ENCODE measurements at places on chromosomes 16 and 17. TPM values are rescaled to one million over a fixed set of nuclear protein-coding genes. Genes with fewer than 3 reads are reported as not detected.

Gene CBX2
- total RNA-seq, result 83.9 TPM

Gene ZSCAN10
- total RNA-seq, result 209 TPM

Gene CRYBA1
- not detected for total RNA-seq

Gene COX6A2
- total RNA-seq, result not detected

Gene SLC6A4
- total RNA-seq, result not detected

Gene FA2H
- total RNA-seq, result 2.1 TPM

Gene TMEM238L
- total RNA-seq, result not detected

Gene TBC1D3I
- total RNA-seq, result 0.46 TPM

Gene SSH2
- 18.1 TPM for total RNA-seq

Gene OTOP3
- total RNA-seq, result not detected

Gene ASGR1
- 10.8 TPM for total RNA-seq

Gene PPM1E
- total RNA-seq, result 9.4 TPM

Gene NAA38
- total RNA-seq, result 27.0 TPM

Gene TRAPPC2L
- total RNA-seq, result 94.0 TPM

Gene PIGL
- 28.4 TPM for total RNA-seq

Gene DOC2A
- 13.9 TPM for total RNA-seq

Gene COG8
- total RNA-seq, result 55.6 TPM

- no peak for DNase-seq
Observed at GRCh38 chr16:50550035-50550434, 1.8 kb downstream of the NKD1 start.

- no peak for DNase-seq
Observed at GRCh38 chr16:64532117-64532516, 589.7 kb downstream of the CDH11 start.

DNA sequence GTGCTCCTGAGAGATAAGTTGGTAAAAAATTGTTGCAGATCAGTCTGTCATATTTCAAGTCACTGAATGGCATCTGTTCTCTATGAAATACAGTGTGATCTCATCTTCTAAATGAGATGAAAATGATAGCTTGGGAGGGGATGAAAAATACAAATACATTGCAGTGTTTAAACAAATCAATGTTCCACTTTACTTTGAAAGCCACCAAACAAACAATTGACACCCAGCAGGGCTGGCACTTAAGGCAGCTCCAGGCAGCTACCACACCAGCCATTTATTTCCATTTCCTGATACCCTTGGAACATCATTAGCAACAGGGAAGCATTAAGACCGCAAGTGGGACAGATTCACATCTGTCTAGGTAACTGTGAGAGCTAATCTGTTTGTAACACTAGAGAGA, 827.6 kb upstream of the KIF2B start:
- no peak for DNase-seq

DNA sequence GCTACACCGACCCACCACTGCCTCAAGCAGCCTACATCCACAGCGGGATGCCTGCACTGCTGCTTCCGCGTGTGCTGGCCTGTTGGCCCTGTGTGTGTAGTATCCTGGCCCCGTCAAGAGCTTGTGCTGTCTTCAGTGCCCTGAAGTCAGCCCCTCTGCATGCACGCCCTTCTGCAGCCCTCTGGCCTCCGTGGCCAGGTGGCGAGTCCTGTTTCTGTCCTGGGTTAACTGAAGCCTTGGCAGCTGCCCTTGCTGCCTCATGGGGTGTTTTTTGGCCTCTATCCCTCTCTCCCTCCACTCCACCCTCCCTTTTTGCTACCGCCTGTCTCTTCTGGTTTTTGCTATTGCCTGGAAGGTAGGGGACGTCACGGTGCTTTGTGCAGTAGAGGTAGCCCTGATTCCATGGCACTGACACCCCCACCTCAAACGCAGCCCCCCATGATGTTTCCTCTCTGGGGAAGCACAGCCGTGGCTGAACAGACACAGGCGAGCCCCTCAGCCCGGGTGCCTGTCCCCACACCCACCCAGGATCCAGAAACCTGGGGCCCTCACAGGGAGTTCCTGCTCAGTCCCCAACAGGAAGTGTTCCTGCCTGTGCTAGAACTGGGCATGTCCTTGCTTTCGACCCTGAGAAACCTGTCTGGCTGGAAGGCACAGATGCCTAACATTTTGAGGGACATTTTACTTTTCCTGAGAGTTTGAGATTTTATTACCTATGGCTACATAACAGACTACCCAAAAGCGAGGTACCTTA, 18.8 kb upstream of the AMZ2 start:
- DNase-seq, result no peak

GRCh38 chr17:40361063-40361924, 3.2 kb downstream of the GJD3 start:
- DNase-seq, result peak; percentile 64

DNA sequence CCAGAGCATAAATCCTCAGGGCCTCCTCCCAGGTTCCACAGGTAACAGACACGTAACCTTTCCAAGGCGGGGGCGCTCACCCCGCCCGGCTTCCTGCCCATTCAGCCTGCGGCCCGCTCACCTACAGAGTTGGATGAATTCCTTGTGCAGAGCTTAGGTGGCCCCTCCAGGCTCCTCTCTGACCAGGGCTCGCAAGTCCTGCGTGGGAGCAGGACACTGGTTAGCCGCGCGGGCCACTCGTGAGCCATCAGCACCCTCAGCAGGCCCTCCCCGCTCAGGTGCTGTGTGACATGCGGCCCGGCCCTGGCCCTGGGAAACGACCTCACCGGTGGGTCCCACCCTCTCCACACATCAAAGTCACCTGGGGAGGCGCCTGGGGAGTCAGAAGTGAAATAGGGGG, 528 bp downstream of the TERB1 start:
- no peak for DNase-seq

GRCh38 chr16:48574140-48574539, 35.8 kb downstream of the N4BP1 start:
- DNase-seq, result no peak

DNA sequence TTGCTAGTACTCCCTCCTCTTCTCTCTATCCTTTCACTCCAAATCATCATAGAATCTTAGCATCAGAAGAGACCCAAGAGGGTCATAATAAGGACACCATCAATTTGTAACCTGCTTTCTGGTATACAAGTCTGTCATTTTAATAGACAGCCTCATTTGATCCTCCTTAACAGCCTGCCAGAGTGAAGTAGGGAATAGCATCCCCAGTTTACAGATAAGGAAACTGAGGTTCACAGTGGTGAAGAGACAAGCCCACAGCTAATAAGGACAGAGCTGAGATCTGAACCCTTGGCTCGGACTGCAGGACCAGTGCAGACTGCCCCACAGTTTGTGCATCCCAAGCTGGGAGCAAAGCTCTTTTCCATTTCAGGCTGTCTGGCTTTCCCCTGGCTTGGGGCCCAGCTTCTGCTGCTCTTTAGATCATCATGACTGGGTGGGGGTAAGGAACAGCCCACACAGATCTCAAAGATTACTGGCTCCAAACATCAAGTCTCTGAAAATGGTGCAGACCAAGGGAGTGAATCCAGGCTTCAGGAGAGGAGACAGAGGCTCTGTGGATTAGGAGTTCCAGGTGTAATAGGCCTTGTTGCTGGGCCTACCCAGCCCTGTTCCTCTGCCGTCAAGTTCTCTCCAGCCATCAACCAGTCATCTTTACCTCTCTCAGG, 10.3 kb upstream of the IGFBP4 start:
- no peak for DNase-seq

GRCh38 chr16:84520725-84521496, 16.5 kb upstream of the MEAK7 start:
- no peak for DNase-seq

DNA sequence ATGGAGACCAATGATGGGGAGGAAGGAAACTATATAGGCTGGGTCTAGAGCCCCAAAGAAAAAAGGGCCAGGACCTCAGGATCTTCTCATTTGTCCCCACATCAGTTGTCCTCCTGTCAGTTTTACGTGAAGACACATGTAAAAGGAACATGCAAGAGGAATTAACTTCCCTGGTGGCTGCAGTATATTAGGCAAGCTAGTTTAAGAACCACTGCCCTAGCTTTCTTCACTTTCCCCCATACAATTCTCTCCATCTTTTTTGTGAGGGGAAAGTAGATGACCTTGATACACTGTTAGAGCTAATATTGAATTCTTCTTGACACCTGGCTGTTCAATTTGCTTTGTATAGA, 2.3 kb downstream of the MAP3K3 start:
- no peak for DNase-seq

GRCh38 chr17:49201481-49201927, 8.9 kb downstream of the GNGT2 start:
- DNase-seq, result no peak

DNA sequence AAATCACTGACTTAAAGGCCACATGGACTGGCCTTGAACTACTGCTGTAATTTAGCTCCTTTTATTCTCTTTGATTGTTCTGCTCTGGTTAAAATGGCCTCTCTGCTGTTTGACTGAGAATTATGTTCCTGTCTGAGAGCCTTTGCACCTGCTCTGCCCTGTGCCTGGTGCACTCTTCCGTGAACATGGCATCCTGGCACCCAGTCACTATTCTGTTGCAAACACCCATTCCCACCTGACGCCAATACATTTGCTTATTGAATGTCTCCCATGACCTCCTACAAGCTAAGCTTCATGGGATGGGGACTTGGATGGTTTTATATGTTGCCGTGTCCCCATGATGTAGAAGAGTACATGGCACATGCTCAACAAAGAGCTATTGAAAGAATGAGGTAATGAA, 20.1 kb downstream of the HSD17B2 start:
- DNase-seq, result no peak

DNA sequence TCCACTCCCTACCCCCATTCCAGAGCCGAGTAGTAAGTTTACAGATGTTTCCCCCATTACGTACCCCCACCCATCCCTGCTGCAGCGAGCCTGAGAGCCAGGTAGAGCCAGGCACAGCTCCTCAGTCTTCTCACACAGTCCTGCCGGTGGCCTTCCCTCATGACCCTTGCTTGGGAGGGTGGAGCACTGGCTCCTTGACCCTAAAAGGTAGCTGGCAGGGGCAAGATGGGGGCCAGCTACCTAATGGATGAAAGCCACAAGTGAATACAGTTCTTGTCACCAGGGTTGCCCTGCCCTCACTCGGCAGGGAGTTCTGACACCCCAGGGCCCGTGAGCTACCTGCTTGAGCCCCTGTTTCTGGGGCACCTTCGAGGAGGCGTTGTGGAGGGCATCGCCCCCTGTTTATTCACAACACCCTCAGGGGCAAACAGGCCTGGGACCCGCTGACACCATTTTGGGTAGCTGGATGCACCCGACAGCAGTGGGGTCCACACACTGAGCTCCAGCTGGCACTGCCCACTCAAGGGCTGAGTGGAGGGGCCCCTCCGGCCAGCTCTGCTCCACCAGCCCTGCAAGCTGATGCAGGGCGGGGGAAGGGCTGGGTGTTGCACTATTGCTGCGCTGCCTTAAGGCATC, 22.2 kb downstream of the ADAM11 start:
- DNase-seq, result no peak

- no peak for DNase-seq
Observed at GRCh38 chr16:48383877-48384519, 1.2 kb downstream of the SIAH1 start.

GRCh38 chr17:73271072-73271471, 9.4 kb upstream of the CPSF4L start:
- no peak for DNase-seq

GRCh38 chr17:16969931-16970906, 1.7 kb downstream of the TNFRSF13B start:
- no peak for DNase-seq

DNA sequence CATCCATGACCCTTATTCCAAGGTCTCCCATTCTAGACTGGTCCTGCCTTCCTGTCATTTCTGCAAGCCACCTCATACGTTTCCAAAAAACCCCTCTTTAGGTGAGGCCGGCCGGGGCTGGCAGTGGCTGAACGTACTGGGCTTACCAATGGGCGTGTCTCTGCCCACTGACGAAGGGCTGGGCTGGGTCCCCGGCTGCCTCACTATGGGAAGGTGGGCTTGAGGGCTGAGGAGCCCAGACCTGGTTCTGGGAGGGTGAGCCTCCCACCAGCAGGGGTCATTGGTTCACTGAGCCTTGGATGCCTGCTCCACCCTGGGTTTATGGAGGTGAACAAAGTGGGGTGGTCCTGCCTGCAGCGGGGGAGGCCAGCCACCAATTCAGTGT, 19.9 kb downstream of the KDM8 start:
- DNase-seq, result no peak

GRCh38 chr17:35895636-35896587, 15.8 kb upstream of the CCL5 start:
- DNase-seq, result no peak

- DNase-seq, result no peak
Observed at GRCh38 chr17:30151471-30151870, 34.9 kb downstream of the NSRP1 start.

GRCh38 chr16:65384441-65384840, 262.6 kb upstream of the CDH11 start:
- DNase-seq, result no peak

DNA sequence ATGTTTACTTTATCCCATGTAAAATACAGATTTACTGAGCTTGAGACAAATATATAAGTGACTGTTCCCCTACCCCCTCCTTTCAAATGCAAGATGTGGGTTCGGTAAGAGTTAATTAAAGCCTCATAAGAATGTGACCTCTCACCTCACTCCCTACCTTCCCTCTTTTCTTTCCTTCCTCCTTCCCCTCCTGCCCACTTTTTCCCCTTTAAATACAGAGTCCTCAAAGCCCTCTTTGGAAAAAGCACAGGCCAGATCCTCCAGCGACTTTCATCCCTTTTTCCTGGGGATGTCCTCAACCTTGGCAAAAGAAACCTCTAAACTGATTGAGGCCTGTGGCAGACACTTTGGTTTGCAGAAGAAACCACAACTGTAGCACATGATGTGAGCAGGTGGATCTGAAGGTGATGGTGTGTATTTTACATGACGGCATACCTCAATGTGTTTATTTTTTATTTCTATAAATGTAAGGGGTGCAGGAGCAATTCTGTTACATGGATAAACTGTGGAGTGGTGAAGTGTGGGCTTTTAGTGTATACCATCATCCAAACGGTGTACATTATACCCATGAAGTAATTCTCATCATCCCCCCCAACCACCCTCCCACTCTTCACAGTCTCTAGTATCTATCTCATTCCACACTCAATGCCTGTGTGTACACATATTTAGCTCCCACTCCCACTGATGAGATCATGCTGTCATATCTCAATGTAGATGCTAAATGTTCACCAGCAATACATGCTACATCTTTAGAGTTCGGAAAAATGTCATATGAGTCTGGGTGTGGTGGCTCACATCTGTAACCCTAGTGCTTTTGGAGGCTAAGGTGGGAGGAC, 77.7 kb downstream of the XYLT1 start:
- no peak for DNase-seq

DNA sequence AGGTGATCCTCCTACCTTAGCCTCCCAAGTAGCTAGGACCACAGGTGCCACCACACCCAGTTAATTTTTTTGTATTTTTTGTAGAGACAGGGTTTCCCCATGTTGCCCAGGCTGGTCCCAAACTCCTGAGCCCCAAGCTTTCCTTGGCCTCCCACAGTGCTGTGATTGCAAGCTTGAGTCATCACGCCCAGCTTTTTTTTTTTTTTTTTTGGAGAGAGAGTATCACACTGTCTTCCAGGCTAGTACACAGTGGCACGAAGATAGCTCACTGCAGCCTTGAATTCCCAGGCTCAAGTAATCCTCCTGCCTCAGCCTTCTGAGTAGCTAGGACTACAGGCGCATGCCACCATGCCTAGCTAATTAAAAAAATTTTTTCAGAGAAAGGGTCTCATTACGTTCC, 27.2 kb downstream of the HEATR9 start:
- no peak for DNase-seq
